ENCODE measurements at places on chromosomes 4 and X. TPM values are rescaled to one million over a fixed set of nuclear protein-coding genes. Genes with fewer than 3 reads are reported as not detected.

KIT gene
- polyA plus RNA-seq: not detected

SPATA4 gene
- polyA plus RNA-seq: not detected

TMA16 gene
- 8.2 TPM for polyA plus RNA-seq

FHIP1A gene
- 0.03 TPM for polyA plus RNA-seq

POU3F4 gene
- polyA plus RNA-seq: not detected

IBSP gene
- polyA plus RNA-seq: not detected

SLC2A9 gene
- 34.7 TPM for polyA plus RNA-seq

SAGE1 gene
- polyA plus RNA-seq: not detected
